SK-N-SH treated with all-trans-retinoic acid at 6 μM for 48 hours (cell line): ENCODE measurements at places on chromosomes 4 and X.

GRCh38 chr4:88191404-88191803, 33.0 kb upstream of the ABCG2 start:
- no peak for ATAC-seq

- ATAC-seq: peak; percentile 55; the same call in 2 of the 3 replicates
These were observed 98.8 kb upstream of the NDP start for GRCh38 chrX:44071847-44072551.

- no peak for ATAC-seq
These were observed 189.7 kb downstream of the TSPAN5 start for GRCh38 chr4:98468709-98469108.

DNA sequence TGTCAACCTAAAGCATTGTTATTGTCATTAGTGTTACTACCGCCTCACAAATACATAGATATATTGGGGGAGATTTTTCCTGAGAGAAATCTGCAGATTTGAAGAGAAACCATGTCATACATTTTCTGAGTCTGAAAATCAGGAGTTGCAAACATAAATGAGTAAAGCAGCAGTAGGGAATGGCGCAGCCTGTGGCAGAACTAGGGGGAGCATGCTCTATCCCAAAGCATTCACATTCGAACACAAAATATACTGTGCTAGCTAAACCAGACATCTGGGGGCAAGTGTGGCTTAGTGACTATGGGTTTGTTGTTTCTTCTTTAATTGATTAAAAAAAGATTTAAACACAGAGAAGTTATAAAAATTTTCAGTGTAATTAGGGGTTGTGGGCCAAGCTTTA, 83.2 kb downstream of the CPE start:
- ATAC-seq: 0 out of 3 replicates have a peak, but pooled peaks have one; percentile 27

DNA sequence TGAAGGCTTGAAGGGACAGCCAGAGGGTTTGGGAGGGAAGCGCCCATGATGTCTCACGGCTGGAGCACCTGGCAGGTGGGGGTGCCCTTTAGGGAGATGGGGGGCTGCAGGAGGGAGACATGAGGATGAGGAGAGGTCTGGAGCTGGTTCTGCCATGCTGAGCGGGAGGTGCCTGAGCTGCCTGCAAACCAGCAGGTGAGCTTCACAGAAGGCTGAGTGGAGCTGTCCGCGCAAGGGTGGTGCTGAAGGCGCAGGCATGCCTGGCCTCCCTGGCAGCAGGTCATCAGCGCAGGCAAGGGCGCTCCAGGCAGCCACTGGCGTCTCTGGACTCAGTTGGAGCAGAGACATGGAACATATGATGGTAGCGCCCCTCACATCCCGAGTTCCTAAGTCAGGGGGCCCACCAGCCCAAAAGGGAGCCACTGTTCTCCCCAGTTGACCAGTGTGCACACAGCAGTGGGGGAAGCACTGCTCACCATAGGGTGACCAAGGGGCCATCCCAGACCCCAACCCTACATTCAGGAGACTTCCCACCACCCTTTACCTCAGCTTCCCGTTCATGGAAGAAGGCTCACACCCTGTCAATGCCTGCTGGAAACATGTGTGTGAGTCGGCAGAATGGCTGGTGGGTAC, 25.8 kb downstream of the ADRA2C start:
- no peak for ATAC-seq

- no peak for ATAC-seq
These were observed 99.4 kb upstream of the STX18 start for GRCh38 chr4:4641254-4641653.

- no peak for ATAC-seq
These were observed 87.6 kb downstream of the DCUN1D4 start for GRCh38 chr4:51930557-51930956.
